Fibroblast of pulmonary artery (primary cell): ENCODE measurements at places on chromosomes 16 and 17.

GRCh38 chr17:67441052-67441895, 64.2 kb downstream of the PITPNC1 start:
- peak; percentile 61 for DNase-seq

DNA sequence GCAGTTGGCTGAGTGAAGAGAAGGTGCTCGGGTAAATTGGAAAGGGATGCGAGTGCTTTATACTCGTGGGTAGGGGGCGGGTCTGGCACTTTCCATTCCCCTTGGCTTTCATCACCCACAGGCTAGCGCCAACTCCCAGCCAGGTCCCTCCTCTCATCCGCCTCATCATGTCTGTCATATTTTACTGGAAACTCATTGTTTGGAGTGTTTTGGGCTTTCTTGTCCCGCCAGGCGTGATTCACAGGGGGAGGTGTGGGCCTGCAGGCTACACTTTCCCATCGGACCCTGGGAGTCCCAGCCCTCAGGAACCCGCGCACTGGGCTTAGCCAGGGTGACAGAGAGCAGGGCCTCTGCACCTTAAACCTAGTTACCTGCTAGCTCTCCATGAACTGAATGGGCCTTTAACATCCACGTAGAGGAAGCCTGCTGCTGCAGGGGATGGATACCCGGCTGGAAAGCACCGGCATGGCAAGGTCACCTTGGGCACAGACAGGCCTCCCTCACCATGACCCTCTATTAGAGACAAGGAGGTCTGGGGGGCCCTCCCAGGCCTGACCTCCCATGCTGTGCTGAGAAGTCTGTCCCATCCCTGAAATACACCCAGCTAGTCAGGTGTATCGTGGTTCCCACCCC, at the start of gene KRT14:
Gene KRT14, minus strand, starts transcription at position 33 of the 633 bp plus-strand sequence. CDS start 61 bp downstream, outside the sequence.
- DNase-seq, result no peak

DNA sequence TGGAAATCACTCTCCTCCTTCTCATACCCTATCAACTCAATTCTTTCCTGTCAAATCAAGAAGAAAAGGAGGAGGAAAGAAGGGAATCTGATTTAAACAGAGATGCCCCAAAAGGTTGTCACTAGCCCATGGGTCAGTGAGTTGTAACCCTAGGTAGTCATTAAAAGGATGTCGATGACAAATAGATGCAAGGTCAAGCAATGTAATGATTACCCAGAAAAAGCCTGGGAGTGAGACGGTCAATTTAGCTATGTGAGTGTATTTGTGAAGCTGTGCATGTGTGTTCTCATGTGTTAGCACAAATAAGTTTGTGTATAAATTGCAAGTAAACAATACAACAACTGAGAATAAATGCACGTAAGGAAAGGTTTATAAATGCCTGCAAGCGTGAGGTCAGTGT, 190.5 kb upstream of the PMFBP1 start:
- DNase-seq, result no peak

DNA sequence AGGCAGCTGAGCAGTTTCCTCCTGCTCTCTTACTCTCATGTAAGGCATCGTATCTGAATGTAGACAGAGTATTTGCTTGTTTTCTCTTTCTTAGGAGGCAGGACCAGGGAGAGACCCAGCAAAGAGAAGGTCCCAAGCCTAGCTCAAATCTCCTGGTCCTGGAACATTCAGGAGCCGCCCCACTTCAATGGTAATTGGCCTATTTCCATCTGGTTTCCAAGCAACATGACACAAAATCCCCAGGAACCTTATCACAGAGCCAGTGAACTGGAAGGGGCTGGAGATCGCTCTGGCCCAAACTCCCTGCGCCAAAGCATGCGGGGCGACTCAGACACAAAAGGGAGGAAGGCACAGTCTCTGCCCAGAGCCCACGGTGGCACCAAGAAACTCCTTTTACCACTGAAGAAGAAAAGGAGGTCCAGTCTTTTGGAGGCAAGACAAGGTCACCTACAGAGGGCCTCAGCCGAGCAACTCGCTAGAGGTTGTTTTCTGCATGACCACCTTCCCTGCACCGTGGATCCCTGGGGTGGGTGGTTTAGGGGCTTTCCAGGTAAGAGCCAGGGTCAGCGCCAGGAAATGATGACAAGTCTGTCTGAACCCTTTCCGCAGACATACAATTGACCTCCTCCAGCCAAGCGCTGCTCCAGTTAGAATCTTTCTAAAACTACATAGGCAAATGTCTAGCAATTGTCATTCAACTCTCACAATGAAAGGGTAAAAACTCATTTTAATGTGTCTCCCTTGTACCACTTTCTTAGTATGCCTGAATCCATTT, 394.7 kb downstream of the SOX9 start:
- peak; percentile 69 for DNase-seq

DNA sequence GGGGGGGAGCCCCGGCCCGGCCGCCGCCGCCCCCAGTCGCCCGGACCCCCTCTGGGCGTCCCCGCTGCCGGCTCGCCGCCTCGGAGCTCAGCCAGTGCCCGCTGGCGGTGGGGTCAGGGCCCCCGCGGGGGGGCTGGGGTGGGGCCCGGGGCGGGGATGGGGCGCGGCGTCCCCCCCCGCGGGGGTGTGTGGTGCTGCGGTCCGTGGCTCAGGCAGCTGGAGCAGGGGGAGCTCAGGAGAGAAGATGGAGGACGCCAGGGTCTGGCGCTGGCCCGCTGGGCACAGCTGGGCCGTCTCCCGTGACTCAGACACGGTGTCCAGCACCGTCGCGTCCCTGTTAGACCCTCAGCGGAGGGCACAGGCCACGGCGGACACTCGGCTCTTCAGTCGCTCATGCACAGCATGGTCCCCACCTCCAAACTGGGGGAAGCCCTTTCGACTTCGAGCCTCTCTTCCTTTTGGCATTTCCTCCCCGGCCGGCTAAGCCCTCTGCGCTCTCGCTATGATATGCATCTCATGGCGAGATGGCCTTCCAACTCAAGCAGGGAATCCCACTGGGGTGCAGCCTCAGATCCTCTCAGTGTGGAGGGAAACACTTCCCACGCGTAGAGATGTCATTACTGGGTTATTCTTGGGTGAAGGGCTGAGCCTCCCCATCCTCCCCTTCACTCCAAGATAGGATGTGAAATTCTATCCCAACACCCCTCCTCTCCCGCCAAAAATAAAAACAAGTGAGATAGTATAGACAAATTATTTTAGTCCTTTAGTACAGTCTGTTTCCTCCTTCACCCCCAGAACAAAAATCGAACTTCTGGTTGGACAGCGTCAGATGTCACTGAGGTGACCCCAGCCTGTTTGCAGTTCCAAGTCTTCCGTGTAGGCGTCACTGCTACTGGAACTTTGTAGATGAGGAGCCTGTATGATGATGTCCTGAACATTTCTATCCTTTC, 522 bp upstream of the VEZF1 start:
- peak; percentile 60 for DNase-seq

GRCh38 chr16:80610481-80611156, 69.8 kb downstream of the DYNLRB2 start:
- no peak for DNase-seq

GRCh38 chr16:87703835-87704375, 61.9 kb downstream of the KLHDC4 start:
- DNase-seq, result no peak

GRCh38 chr16:87539113-87539512, 46.3 kb upstream of the ZCCHC14 start:
- no peak for DNase-seq

DNA sequence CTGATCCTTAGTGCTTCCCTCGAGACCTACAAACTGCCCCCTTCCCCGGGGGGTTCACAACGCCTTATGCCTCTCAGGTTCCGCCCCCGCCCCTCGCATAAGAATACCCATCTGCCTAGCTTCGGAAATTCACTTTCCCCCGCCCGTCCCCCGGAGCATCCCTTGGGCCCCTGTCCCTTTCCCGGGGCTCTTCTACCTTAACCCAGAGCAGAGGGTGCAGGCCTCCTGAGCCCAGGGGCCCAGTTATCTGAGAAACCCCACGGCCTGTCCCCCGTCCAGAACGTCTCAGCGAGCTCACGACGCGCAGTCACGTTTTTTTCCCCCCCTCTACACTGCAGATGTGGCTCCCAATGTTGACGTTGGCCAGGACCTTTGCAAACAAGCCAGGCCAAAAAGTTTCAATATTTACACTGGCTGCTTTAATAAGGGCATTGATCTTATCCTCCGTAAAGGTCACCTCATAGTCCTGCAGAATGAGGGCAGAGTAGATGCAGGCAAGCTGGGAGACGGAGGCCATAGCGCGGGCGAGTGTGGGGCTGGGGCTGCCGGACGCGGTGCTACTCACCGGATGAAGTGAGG, 1.4 kb upstream of the NBR1 start:
- peak; percentile 36 for DNase-seq

DNA sequence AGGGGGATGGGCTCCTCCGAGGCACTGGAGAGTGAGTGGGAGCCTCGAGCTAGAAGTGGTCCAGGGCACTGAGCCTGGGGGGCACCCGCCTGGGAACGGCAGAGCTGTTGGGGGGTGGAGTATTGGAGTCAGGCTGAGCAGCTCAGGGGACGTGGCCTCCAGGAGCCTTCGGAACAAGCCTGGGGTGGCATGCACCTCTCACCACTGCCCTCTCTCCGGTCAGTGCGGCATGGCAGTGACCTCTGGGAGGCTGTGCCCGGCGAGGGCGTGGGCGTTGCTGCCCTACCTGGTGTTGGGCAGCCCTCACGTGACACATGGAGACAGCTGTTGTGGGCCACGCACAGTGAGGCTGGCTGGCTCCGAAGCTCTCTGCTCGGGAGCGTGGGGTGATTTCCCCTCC, 13.9 kb downstream of the PRSS27 start:
- no peak for DNase-seq

DNA sequence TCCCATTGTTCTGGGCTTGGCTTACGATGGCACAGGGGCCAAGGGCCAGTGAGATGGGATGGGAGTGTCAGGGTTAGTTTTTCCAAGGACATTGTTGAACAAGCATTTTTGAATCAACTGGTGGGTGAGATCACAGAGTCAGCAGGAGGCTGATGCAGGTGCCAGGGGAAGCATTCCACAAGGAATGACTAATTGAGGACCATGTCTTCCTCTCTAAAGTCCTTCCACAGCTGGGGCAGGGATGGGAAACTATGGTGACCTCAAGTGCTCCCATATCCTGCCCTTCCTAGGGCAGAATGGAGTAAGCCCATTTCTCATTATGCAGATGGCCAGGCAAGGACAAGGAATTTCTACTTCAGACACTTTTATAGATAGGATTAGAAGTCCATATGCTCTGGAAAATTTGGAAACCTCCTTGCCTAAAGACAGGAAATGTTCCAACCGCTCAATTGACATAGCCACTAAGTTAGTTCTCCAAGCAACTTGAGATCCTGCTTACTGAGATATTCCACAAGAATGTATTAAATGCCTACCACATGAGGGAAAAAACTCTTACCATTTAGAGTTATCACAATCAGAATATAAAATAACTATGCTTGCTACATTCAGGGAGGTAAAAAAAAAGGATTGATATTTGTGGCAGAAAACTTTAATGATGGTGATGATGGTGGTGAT, 21.2 kb upstream of the ENGASE start:
- DNase-seq, result peak; percentile 40

GRCh38 chr17:39676198-39676819, 8.1 kb downstream of the PNMT start:
- no peak for DNase-seq

GRCh38 chr16:51450909-51451308, 299.8 kb upstream of the SALL1 start:
- no peak for DNase-seq

GRCh38 chr16:86898386-86898785, 320.0 kb downstream of the FOXL1 start:
- no peak for DNase-seq

DNA sequence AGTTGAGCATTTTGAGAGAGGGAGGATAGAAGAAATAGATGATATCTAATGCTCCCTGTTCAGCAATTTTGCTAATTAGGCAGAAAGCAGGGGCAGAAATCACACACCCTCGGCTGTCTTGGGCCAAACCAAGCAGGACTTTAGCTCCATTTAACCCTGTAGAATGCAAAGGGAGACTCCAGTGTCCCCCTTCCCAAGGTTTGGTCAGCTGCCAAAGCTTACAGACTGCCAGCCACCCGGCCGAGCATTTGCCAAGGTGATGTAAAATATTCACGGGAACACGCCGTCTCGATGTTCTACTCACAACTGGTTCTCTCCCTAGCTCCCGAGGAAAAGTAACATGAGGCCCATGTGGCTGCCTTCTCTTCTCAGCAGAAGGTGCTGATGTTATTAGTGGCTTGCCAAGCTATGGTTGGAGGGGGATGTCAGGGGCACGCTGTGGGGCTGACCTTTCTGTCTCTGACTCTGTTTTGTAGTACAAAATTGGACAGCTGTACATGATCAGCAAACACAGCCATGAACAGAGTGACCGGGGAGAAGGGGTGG, 155.3 kb downstream of the PITPNC1 start:
- DNase-seq, result no peak

GRCh38 chr17:6512552-6512951, 43.8 kb downstream of the PITPNM3 start:
- no peak for DNase-seq

GRCh38 chr17:19619705-19620325, 28.7 kb upstream of the ALDH3A2 start:
- no peak for DNase-seq

DNA sequence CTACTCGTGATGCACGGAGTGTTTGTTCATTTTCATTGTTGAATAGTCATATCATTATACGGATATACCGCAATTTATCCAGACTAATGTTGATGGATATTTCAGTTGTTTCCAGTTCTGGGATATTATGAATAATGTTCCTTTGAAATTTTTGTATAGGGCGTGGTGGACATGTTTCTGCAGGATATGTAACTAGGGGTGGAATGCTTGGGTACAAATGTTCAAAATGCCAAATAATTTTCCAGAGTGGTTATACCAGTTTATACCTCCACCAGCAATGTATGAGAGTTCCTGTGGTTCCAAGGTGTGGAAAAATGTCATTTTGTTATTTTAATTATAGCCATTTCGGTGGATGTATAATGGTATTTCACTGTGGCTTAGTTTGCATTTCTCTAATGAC, 53.6 kb downstream of the NUP88 start:
- no peak for DNase-seq

- no peak for DNase-seq
These were observed 29.4 kb upstream of the POLR3E start for GRCh38 chr16:22267764-22268163.

DNA sequence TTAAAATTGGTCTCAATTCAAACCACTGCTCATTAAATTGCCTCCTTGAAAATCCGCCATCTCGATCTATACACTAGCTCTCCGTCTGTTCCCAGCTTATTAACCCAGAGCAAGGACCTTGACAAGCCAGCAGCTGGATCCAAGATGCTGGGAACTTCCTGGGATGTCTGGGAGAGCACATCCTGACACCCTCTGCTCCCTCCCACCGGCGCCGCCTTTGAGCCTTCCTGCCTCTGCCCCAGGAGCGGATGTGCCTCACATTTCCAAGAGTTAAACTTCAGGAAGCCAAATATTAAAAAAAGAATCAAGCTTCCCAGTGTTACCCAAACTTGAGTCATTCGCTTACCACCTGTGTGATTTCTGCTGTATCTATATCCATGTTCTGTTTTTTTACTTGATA, 107.9 kb downstream of the HAPSTR1 start:
- DNase-seq, result no peak

- no peak for DNase-seq
These were observed 31.4 kb downstream of the GPRC5B start for GRCh38 chr16:19853132-19853741.
